ENCODE measurements at places on chromosomes 1 and 21.

GRCh38 chr1:200298242-200298641 is 111.6 kb downstream of the ZNF281 start:
- DNase-seq, result no peak

DNA sequence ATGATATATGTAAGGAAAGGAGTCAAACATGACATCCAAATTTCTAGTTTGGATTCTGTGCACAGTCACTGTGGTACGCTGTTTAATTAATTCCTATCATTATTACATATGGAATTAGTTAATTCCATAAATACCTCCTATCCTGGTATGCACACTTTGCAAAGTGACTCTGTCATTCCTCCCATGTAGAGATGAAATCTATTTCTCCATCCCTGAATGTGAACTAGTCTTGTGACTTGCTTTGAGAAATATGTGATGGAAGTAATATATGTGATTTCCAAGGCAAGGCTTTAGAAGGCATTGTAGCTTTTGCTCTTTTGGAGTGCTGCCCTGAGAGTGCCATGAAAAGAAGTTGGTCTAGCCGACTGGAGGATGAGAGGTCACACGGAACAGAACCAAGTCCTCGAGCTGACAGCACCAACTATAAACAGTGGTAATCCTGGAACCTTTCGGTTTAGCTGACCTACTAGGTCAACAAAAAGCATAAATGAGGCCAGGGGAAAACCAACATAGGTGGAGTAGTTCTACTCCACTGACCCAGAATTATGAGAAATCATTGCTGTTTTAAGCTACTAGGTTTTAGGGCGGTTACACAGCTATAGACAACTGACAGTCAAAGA is 1.5 kb downstream of the SELENOF start:
- DNase-seq, result no peak

DNA sequence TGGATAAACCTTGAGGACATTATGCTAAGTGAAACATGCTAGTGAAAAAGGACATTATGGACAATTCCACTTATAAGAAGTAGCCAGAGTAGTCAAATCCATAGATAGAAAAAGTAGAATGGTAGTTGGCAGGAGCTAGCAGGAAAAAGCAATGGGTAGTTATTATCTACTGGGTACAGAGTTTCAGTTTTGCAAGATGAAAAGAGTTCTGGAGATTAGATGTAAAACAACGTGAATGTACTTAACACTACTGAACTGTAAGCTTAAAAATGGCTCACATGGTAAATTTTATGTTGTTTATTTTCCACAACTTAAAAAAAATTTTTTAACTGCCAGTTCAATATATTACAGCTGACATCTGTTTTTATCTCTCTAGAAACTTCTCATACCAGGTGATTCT is 19.4 kb downstream of the JAK1 start:
- no peak for DNase-seq

DNA sequence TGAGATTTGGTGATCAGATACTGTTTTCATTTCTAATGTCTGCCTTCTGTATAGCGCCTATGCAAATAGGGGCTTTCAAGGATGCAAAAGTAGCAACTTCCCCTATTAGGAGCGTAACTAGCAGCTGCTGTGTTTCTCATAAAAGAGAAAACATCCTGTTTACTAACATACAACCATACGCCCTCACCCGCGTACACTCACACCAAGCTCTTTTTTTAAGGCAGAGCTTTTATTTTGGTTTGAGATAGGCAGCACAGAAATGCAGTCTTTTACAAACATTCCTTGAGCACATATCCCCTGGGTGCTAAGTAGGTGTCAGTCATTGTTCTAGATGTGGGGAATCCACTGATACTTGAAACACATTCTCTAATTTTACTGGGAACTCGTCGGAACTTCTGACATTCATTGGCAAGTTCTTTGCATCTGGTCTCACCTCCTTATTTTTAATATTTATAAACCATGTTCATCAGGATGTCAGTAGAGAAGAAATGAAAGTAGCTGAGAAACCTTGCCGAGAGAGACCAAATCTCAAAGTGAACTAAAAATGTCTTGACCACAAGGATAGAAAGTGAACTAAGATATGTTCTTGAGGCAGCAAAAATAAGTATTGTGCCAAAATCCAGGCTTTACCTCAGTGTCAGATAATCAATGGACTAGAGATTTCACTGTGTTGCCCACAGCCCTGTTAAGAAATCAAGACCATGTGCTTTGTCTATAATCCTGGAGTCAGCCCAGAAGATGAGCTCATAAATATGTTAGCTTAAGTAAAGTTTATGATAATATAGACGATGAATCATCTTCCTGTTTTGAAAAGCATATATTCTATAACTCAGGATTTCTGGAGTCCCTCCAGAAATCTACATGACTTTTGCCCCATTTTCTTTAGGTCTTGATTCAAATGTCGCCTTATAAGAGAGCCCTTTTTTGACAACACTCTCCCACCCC is 350.9 kb downstream of the ST6GALNAC3 start:
- no peak for DNase-seq

GRCh38 chr1:3155056-3155925 is 86.3 kb downstream of the PRDM16 start:
- DNase-seq, result no peak

DNA sequence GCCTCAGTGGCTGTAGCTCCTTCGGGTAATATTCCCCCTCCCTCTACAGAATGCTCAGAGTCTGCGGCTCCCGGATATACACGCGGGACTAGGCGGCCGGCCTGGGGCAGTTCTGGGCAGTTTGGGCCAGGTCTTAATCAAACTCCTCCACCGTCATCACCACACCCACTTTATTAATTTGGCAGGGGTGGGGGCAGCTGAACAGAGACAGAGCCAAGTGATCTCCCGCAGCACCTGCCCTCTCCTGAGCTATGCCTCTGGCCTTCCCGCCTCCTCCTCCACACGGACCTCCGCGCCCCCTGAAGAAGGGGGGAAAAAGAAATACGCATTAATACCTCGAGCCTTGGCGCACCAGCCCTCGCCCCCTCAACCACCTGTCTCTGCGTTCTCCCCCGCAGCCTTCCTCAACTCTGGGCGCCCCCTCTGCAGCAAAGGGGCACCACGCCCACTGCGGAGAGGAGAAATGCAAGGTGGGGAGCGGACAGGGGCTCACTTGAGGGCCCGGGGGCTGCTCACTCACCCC is 42.6 kb downstream of the CD34 start:
- DNase-seq, result peak; percentile 35
